ENCODE measurements at places on chromosomes 6 and 20. TPM values are rescaled to one million over a fixed set of nuclear protein-coding genes. Genes with fewer than 3 reads are reported as not detected.

Gene SSTR4
- total RNA-seq: not detected

Gene SYNDIG1
- total RNA-seq: 0.16 TPM

Gene ZNF76
- 29.3 TPM for total RNA-seq

Gene MEP1A
- 0.36 TPM for total RNA-seq

Gene AGPAT4
- 7.1 TPM for total RNA-seq

Gene SYTL3
- 3.9 TPM for total RNA-seq

Gene GTSF1L
- not detected for total RNA-seq

Gene TFB1M
- total RNA-seq: 16.8 TPM

Gene CD93
- 27.2 TPM for total RNA-seq

Gene RIN2
- total RNA-seq: 57.3 TPM

Gene GPR6
- total RNA-seq: not detected

DNA sequence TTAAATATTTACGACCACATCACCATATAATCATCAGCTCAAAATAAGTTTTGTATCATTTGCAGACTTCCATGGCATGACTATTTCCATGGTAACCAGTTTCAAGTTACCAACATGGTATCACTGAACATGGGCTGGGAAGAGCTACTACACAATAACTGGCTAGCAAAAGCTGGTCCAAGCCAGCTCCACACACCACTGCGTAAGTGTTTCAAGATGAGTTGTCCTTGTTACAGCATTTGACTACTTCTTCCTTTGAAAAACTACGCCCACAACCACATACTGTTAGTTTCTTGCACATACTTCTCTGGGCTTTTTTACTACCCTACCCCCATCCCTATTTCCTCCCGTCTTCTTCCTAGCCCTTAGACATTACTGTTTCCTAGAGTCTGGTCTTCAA, 8.5 kb downstream of the CD164 start:
- no peaks in the 10 kb centered on the region for H3K27me3 ChIP-seq
- no peak overlapping the region for H3K27ac ChIP-seq
- peaks cover 12% of the 10 kb centered on the region for H3K4me1 ChIP-seq
- H3K36me3 ChIP-seq: peaks cover 79% of the 10 kb centered on the region

- H3K4me1 ChIP-seq: no peaks in the 10 kb centered on the region
- H3K27me3 ChIP-seq: no peaks in the 10 kb centered on the region
- no peak overlapping the region for H3K4me3 ChIP-seq
- DNase-seq: no peak
- no peak overlapping the region for H3K27ac ChIP-seq
- peaks cover 13% of the 10 kb centered on the region for H3K36me3 ChIP-seq
Observed at GRCh38 chr20:25460566-25461280, 53.2 kb downstream of the GINS1 start.

GRCh38 chr6:47076422-47077344, 34.6 kb upstream of the ADGRF1 start:
- peaks cover 23% of the 10 kb centered on the region for H3K4me1 ChIP-seq
- H3K4me3 ChIP-seq: no peak overlapping the region
- H3K27me3 ChIP-seq: no peaks in the 10 kb centered on the region
- DNase-seq: no peak
- no peaks in the 10 kb centered on the region for H3K36me3 ChIP-seq

GRCh38 chr6:97282238-97282725, 734 bp downstream of the MMS22L start:
- DNase-seq: no peak
- no peaks in the 10 kb centered on the region for H3K36me3 ChIP-seq
- H3K4me1 ChIP-seq: peaks cover 8% of the 10 kb centered on the region
- H3K27me3 ChIP-seq: no peaks in the 10 kb centered on the region
- H3K4me3 ChIP-seq: peak overlapping the region; percentile 96
- peak overlapping the region; percentile 71 for H3K27ac ChIP-seq

GRCh38 chr6:129920103-129920798, 59.1 kb upstream of the TMEM244 start:
- H3K36me3 ChIP-seq: no peaks in the 10 kb centered on the region
- no peak overlapping the region for H3K27ac ChIP-seq
- H3K4me1 ChIP-seq: no peaks in the 10 kb centered on the region
- no peak for DNase-seq
- no peaks in the 10 kb centered on the region for H3K27me3 ChIP-seq
- H3K4me3 ChIP-seq: no peak overlapping the region

GRCh38 chr6:87909849-87910248, 137.8 kb upstream of the SPACA1 start:
- no peaks in the 10 kb centered on the region for H3K36me3 ChIP-seq
- H3K27me3 ChIP-seq: no peaks in the 10 kb centered on the region
- no peak overlapping the region for H3K27ac ChIP-seq
- DNase-seq: no peak

GRCh38 chr6:148979014-148979901, 232.4 kb downstream of the UST start:
- H3K4me1 ChIP-seq: no peaks in the 10 kb centered on the region
- H3K36me3 ChIP-seq: no peaks in the 10 kb centered on the region
- no peak for DNase-seq
- no peak overlapping the region for H3K27ac ChIP-seq
- no peaks in the 10 kb centered on the region for H3K27me3 ChIP-seq

- DNase-seq: no peak
- H3K27ac ChIP-seq: no peak overlapping the region
- no peaks in the 10 kb centered on the region for H3K36me3 ChIP-seq
- no peaks in the 10 kb centered on the region for H3K4me1 ChIP-seq
Observed at GRCh38 chr6:54002116-54002515, 109.1 kb upstream of the MLIP start.

DNA sequence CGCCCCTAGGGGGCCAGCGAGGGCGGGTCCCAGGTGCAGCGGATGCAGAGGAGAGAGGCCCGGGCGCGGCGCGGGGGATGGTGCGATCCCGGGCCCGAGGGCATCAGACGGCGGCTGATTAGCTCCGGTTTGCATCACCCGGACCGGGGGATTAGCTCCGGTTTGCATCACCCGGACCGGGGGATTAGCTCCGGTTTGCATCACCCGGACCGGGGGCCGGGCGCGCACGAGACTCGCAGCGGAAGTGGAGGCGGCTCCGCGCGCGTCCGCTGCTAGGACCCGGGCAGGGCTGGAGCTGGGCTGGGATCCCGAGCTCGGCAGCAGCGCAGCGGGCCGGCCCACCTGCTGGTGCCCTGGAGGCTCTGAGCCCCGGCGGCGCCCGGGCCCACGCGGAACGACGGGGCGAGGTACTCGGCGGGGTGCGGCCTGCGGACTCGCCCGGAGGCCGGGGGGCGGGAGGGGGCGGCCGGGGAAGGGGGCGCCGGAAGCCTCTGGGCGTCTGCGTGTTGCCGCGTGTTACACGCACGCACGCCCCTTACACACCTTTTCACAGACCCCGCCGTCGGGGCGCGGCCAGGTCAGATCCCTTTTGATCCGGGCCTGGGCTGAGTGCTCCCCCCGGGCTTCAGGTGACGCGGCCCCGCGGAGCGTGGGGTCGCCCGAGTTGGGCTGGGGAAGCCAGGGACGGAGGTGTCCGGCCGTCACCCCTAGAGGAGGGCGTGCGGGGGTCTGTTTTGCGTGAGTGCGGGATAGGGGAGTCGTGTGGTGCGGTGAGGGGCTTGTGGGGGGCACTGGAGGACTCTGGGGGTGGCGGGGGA, 412 bp downstream of the TRIB3 start:
- H3K4me1 ChIP-seq: peaks cover 15% of the 10 kb centered on the region
- peak overlapping the region; percentile 63 for H3K4me3 ChIP-seq
- H3K27ac ChIP-seq: peak overlapping the region; percentile 26
- DNase-seq: peak; percentile 71
- no peaks in the 10 kb centered on the region for H3K36me3 ChIP-seq

DNA sequence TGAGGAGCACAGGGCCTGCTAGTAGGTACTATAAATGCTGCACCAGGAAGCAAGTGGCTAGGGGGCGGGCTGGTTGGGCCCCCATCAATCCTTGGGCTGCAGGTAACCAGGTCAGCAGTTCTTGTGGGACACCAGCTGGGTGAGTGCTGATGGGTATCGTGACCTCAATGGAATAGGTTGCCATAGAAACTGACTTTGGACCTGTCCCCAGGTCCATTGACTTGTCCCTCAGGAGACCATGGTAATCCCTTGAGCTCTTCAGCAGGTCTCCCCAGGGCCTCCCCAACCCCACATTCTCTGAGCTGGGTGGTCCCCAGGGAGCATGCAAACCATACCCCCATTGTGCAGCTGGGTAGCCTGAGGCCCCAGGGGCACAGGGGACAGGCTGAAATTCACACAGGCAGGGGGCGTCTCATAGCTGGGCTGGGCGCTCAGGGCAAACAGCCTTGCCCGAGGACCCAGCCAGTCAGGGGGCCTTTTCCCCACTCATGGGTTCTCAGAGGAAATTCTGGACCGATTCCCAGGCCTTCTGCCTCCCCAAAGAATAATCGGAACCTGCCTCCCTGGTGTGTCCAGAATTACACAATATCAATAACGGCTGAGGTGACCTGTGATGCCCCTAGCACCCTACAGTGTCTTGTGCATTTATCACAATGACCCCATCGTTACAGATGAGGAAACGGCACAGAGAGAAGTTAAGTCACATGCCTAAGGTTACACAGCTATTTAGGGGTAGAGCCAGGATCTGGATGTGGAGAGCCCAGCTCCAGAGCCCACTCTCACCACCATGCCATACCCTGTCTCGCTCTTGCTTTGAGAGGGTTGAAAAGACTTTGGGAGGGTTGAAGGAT, 35.9 kb downstream of the SRC start:
- peak; percentile 58 for DNase-seq
- peaks cover 23% of the 10 kb centered on the region for H3K4me1 ChIP-seq
- no peak overlapping the region for H3K4me3 ChIP-seq
- H3K27ac ChIP-seq: no peak overlapping the region
- peaks cover 5% of the 10 kb centered on the region for H3K36me3 ChIP-seq
- H3K27me3 ChIP-seq: no peaks in the 10 kb centered on the region

- H3K27me3 ChIP-seq: peaks cover 10% of the 10 kb centered on the region
- peaks cover 1% of the 10 kb centered on the region for H3K36me3 ChIP-seq
- H3K4me1 ChIP-seq: no peaks in the 10 kb centered on the region
Observed at GRCh38 chr20:24952376-24953208, 3.5 kb downstream of the CST7 start.

DNA sequence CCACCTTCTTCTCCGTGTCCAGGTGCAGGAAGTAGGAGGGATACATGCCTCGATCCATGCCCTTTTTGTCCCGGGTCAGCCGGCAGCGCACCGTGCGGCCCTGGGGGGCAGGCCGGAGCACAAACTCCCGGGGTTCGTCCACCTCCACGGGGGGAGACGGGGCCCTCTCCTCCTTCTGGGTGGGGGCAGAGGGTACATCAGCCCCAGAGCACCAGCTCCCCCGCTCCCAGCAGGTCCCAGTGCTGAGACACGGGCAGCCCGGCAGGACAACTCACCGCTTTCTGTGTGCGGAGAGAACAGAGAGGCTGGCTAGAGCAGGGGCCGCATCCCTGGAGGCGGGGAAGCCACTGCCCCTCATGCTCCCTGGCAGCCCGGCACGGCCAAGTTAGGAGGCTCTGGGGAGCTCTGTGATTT, 6.7 kb downstream of the TULP1 start:
- H3K4me3 ChIP-seq: no peak overlapping the region
- peaks cover 4% of the 10 kb centered on the region for H3K27me3 ChIP-seq
- H3K4me1 ChIP-seq: no peaks in the 10 kb centered on the region
- DNase-seq: no peak

DNA sequence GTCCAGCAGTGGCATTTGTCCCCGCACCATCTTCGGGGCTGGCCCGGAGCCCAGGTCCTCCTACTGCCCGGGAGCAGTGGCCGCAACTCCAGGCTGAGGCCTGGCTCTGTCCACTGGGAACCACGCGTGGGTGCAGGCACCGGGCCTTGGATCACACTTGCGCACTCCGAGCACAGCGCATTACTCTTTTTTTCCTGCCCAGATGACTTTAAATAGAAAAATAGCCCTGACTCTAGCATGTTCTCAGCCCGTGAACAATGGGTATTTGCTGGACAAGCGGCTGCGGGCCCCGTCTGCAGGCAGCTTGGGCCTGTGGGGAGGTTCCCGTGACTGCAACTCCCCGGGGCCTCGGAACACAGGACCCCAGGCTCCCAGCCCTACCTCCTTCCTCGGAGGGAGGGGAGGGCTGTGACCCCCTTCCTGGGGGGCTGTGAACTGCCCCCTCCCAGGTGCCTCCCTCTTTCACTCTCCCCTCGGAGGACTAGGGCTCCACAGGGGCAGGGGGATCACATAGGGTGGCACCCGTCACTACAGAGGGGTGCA, 162.2 kb downstream of the TBXT start:
- peak; percentile 89 for DNase-seq
- H3K27ac ChIP-seq: peak overlapping the region; percentile 73
- H3K27me3 ChIP-seq: peaks cover 8% of the 10 kb centered on the region
- H3K4me3 ChIP-seq: peak overlapping the region; percentile 29
- H3K4me1 ChIP-seq: peaks cover 53% of the 10 kb centered on the region

DNA sequence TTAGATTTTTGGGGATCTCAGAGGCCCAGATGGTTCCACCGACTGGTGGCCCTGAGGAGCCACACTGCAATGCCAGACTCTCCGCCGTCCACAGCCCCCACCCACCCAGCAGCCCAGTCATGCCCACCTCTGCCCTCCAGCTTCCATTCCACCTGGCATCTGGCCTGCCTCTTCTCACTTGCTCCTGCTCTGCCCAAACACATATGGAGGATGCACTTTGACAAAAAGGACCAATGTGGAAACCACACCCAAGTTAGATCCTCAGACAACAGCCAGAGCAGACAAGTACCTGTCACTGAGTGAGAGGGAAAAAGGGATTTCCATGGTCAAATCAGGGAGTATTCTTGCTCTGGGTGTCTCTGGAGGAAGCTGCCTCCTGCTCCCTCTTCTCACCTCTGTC, 120.6 kb upstream of the NXT1 start:
- H3K27ac ChIP-seq: no peak overlapping the region
- no peak overlapping the region for H3K4me3 ChIP-seq
- H3K4me1 ChIP-seq: peaks cover 9% of the 10 kb centered on the region
- H3K36me3 ChIP-seq: no peaks in the 10 kb centered on the region

GRCh38 chr6:142867355-142867801, 77.6 kb downstream of the HIVEP2 start:
- no peaks in the 10 kb centered on the region for H3K27me3 ChIP-seq
- H3K4me1 ChIP-seq: peaks cover 38% of the 10 kb centered on the region
- H3K27ac ChIP-seq: no peak overlapping the region
- no peak for DNase-seq
- no peak overlapping the region for H3K4me3 ChIP-seq
- no peaks in the 10 kb centered on the region for H3K36me3 ChIP-seq

- no peaks in the 10 kb centered on the region for H3K36me3 ChIP-seq
- DNase-seq: no peak
- peaks cover 14% of the 10 kb centered on the region for H3K4me1 ChIP-seq
- no peaks in the 10 kb centered on the region for H3K27me3 ChIP-seq
- H3K4me3 ChIP-seq: no peak overlapping the region
Observed at GRCh38 chr6:21678990-21679389, 85.4 kb downstream of the SOX4 start.

DNA sequence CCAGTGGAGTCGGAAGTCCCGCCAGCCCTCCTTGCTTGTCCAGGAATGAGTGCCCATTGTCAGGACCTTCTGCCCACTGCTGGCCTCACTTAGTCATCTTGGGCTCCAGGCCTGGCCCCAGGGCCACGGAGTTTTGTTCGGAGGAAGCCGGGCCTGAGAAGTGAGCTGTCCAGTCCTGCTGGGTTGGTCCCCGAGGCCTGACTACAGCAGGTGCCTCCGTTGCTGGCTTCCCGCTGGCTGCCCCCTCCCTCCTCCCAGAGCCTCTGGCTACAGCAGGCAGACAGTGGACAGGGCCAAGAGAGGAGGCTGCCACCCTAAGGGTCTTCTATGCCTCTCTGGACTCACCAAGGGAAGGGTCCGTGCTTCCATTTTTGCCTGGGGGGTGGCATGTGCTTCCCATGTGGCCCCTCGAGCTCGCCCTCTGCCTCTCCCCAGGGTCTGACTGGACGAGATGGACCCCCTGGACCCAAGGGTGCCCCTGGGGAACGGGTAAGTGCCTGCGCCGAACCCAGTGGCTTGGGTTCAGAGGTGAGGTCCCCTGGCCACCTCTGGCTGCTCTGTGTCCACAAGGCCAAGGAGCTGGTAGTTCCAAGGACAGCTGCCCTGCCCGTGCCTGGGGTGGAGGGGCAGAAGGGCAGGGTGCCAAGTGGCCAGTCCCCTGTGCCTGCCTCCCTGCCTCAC, 2.8 kb downstream of the COL9A3 start:
- H3K36me3 ChIP-seq: no peaks in the 10 kb centered on the region
- peaks cover 41% of the 10 kb centered on the region for H3K4me1 ChIP-seq
- peaks cover 32% of the 10 kb centered on the region for H3K27me3 ChIP-seq
- no peak overlapping the region for H3K4me3 ChIP-seq
- peak overlapping the region; percentile 4 for H3K27ac ChIP-seq

All from sigmoid colon (tissue), 7 donors.